ENCODE measurements at places on chromosomes 4 and X.

- DNase-seq: no peak
Measured at GRCh38 chr4:140130677-140131076, 23.3 kb downstream of the MAML3 start.

DNA sequence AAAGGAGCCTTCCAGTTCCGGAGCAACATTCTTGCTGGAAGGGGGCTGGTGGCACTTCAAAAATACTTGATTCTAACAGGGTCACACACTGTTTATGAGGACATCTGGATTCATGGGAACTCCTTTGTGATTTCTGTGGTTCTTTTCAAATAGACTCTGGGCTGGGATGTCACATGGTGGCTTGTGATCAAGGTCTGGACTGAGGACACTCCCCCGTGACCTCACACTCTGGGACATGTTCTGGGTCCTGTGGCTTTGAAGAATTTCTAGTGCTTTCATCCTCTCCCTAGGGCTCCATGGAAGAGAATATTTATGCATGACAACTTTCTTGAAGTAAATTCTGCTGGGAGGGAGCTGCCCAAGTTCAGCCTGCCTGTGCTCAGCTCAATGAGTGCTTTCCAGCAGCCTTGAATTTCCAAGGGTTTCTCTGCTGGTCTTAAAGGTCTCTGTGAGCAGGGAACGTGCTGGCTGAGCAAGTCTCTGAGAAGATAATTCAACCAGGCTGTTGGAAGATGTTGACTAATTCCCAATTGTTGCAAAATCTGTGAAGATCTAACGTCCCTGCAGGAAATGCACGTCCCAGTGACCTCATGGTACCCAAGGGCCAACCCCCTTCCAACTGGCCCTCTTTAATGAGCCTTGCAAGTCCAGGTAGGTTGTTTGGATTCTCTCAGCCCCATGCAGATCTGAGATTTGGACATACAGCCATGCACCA, 36.3 kb downstream of the GPR143 start:
- DNase-seq: no peak

GRCh38 chrX:46758163-46758955, 559 bp downstream of the SLC9A7 start:
- no peak for DNase-seq

- no peak for DNase-seq
Measured at GRCh38 chrX:47743504-47743903, 84.5 kb upstream of the UXT start.

GRCh38 chr4:177182166-177182565, 127.5 kb upstream of the NEIL3 start:
- DNase-seq: no peak

- DNase-seq: no peak
Measured at GRCh38 chrX:46278572-46278971, 266.6 kb downstream of the ZNF674 start.

DNA sequence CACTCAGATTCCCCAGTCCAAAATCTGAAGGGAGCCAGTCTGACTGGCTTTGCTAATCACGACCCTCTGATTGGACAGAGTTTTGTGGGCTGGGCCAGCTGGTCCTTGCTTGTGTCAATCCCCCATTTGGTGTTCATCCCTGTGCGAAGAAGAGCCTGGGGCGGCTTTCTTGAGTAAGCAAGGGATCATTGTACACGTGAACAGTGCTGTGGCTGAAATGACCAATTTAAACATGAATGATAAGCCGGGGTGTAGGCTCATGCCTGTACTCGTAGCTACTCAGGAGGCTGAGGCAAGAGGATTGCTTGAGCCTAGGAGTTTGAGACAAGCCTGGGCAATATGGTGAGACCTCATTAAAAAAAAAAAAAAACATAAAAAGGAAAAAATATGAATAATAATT, 379.1 kb downstream of the RAPGEF2 start:
- DNase-seq: no peak

GRCh38 chr4:151801547-151802516, 41.0 kb upstream of the GATB start:
- no peak for DNase-seq

DNA sequence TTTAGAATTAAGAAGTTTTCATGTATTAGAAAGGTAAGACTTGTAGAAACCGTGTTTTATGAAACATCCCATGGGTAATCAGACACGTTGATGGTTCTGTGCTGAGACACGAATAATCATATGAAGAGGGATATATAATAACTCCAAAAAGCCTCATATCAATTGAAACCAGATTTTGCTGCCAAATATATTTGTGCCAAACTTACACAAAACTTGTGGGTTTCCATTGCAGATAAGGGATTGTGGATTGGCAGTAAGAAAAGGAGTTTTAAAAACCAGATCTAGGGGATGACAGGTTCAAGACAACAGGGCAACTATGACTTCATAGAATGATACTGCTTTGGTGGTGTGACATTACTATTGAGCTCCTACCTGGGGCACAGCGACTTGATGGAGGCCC, 616.1 kb downstream of the BCOR start:
- DNase-seq: no peak

DNA sequence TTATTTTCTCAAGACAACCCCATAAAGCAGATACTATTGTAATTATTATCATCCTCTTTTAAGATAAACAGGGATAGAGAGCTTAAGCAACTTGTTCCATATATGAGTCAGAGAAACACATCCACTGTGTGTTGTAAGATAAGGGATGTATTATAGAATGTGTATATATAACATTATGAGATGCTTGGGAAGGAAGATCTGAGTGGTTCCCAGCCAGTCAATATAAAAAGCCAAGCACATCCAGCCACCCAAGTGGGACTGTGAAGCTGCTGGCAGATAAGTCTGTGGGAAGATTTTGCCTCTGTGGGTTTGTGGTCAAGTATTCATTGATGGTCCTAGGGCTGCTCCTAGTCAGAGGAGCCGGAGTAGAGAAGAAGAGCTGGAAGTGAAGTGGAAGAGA, 16.5 kb upstream of the BMPR1B start:
- no peak for DNase-seq

All from cortex of kidney (tissue), 1 donor.